ENCODE measurements at places on chromosomes 7 and 10. TPM values are rescaled to one million over a fixed set of nuclear protein-coding genes. Genes with fewer than 3 reads are reported as not detected.

The ABCB4 gene
- not detected for total RNA-seq

The PNLIPRP1 gene
- total RNA-seq: not detected

The CTTNBP2 gene
- 2.3 TPM for total RNA-seq

The NPFFR1 gene
- not detected for total RNA-seq

The NEUROD6 gene
- total RNA-seq: not detected

The LIPK gene
- not detected for total RNA-seq

The ABCA13 gene
- 1.1 TPM for total RNA-seq

The CACNB2 gene
- 0.43 TPM for total RNA-seq

The ARHGAP22 gene
- total RNA-seq: 1.1 TPM

The SH3PXD2A gene
- total RNA-seq: 46.6 TPM

The ACTR3C gene
- total RNA-seq: not detected

The INSIG1 gene
- 16.0 TPM for total RNA-seq

The COL17A1 gene
- not detected for total RNA-seq

The CRHR2 gene
- total RNA-seq: not detected

The TRIL gene
- total RNA-seq: 4.0 TPM

The CDHR1 gene
- not detected for total RNA-seq

The ZNF277 gene
- total RNA-seq: 32.0 TPM

The SEPHS1 gene
- 67.5 TPM for total RNA-seq

The CARD11 gene
- not detected for total RNA-seq

The STAG3 gene
- 1.0 TPM for total RNA-seq

The PTPRZ1 gene
- 0.38 TPM for total RNA-seq

The STX1A gene
- total RNA-seq: 24.0 TPM

The TET1 gene
- 20.4 TPM for total RNA-seq

The DNAJC2 gene
- 21.2 TPM for total RNA-seq

The DKK1 gene
- total RNA-seq: 27.8 TPM
